ENCODE measurements at places on chromosomes 12 and 14.

GRCh38 chr14:100633406-100633805, 46.2 kb upstream of the BEGAIN start:
- no peak for DNase-seq

GRCh38 chr14:38387821-38388220, 131.9 kb upstream of the CLEC14A start:
- DNase-seq = no peak

DNA sequence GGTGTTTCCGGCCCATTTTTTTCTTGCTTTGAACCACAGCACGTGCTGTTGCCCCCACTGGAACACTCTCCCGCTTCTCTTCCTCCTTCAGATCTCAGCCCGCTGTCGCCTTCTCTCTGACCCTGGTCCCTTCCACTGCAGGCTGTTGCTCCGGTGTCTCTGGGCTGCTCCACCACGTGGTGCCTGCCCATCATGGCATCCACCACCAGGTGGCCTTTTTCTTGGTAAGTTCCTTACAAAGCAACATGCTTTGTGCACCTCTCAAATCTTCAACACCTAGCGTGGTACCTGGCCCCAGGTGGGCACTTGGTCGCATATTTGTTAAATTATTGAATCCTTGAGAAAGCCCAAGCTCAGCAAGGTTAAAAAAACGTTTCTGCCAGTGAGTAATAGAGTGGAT, 19.1 kb downstream of the TUNAR start:
- no peak for DNase-seq

DNA sequence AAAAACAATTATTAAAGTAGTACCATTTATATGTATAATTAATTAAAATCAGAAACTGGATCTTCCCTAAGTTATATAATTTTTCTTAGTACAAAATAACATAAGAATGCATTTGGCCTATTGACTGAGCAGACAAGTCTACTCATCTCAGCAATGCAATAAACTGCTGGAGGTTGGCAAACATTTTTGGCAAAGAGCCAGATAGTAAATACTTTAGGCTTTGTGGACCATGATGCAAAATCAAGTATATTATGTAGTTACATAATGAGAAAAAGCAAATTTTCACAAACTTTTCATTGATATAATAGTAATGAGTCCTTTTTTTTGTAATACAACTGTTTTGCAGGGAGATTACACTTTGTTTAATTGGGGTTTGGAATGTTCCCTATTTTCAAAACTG, 30.9 kb downstream of the ERGIC2 start:
- DNase-seq = peak; percentile 23

DNA sequence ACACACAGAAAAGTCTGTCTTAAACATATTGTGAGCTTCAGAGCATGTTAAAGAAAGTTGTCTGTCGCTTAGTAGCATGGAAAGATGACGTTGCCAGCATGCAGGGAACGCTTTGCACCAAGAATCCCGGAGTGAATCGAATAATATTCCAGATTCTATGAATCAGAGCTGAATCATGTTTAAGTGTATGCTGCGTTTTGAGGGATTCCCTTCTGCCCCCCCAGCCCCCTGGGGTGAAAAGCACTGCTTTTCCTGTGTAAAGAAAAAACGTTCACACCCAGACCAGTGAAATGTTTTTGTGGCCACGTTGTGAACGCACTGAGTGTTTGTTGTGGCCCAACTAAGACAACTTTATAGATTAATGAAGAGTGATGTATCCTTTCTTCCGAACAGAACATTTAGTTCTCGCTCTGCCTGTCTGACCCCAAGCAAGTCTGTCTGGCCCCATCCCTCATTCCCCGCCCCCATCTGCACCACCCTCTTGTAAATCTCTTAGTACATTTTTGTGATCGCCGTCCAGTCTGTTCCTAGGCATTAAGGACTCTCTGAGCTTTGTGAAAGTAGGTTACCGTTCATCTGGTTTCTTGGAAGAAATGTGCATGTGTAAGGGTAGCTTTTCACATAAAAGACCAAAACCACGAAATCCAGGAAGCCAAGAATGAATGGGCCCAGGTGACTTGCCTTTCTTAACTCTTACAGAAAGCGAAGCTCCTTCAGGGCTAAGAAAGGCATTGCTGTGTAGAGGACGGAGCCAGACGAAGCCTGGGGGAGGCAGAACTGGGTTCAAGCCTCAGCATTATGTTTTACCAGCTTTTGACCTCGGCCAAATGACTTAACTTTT, 103.0 kb downstream of the SAMD4A start:
- DNase-seq = peak; percentile 68

DNA sequence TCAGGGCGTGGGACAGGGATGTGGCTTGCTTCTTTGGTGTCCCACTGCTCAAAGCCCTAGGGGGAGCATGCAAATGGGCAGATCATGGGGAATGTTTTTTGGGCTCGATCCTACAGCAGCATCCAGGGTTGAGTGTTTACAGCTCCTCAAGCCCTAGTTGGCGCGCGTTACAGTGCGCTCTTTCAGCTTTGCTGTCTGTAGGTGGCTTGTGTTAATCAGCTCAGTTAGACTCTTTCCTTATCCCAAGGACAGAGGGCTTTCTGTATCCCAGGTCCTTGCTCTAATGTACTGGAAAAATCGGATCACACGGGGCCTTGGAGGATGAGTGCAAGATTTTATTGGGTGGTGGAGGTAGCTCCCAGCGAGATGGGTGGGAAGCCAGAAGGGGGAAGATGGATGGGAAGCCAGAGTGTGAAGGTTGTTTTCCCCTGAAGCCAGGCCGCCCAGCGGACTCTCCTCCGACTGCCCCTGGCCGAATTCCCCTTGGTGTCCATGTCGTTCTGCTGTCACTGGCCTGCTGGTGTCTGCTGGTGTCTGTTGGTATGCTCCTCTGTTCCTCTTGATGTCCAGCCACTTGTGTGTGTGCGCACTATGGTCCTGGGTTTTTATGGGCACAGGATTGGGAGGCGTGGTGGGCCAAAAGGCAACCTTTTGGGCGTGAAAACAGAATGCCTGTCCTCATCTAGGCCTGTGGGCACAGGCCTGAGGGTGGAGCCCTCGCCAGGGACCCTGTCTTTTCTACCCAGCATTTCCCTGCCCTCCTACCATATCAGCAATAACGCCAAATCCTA, 10.7 kb upstream of the TXNRD1 start:
- no peak for DNase-seq

DNA sequence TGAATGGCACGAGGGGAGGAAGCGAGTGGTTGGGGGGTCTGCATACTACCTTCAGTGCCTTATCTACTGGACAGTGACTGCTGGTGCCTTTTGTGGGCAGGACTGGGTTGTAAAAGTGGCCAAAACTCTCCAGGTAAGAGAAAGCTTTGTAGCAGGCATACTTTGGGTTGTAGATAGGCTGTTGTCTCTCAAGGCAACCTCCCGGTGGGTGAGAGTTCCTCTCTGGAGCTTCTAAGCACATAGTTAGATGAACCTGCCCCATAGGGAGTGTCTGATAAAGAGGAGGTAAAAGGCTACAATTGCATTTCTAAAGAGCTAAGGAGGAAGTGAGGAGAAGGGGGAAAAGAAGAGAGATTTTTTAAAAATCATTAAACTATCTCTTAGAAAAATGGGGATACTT, 4.2 kb upstream of the DAD1 start:
- no peak for DNase-seq

DNA sequence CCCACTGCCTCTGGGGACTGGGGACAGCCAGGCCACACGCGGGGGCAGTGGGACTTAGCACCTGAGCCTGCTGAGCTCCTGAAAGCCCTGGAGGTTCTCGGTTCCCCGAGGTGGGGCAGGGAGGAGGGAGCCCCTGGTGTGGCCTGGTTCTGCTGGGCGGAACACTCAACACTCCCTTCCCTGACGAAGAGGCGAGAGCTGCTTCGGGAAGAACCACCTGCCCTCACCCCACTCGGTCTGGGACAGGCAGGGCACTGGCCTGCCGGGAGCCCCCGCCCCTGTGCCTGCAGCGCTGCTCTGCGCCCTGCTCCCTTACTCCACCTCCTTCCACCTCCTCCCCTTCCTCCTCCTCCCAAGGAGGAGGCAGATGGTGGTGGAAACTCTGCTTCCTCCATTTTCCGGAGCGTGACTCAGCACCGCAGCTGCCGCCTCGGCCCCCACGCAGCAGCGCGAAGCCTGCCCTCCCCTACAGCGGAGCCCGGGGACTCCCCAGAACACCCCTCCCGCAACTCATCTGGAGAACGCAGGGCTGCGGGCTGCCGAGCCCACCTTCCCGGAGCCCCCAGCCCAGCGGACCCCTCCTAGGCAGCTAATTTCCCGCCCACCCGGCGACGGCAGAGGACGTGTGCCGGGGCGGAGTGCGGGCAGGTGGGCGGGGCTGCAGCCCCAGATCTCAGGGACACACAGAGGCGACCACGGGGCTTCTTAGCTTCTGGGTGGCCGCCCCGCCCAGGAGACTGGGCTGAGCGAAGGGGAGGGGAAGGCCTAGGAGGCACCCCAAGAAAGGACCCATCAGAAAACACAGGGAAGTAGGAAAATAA, 11.7 kb upstream of the INF2 start:
- peak; percentile 54 for DNase-seq

DNA sequence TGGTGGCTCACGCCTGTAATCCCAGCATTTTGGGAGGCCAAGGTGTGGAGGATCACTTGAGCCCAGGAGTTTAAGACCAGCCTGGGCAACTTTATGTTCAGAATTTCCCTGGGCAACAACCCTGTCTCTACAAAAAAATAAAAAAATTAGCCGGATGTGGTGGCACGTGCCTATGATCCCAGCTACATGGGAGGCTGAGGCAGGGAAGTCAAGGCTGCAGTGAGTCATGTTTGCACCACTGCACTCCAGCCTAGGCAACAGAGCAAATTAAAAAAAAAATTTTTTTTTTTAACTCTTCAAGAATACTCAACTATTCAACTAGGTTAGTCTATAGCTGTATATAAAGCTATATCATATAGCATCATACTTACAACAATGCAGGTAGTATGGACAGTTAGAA, 113.0 kb downstream of the RALGAPA1 start:
- DNase-seq = no peak

DNA sequence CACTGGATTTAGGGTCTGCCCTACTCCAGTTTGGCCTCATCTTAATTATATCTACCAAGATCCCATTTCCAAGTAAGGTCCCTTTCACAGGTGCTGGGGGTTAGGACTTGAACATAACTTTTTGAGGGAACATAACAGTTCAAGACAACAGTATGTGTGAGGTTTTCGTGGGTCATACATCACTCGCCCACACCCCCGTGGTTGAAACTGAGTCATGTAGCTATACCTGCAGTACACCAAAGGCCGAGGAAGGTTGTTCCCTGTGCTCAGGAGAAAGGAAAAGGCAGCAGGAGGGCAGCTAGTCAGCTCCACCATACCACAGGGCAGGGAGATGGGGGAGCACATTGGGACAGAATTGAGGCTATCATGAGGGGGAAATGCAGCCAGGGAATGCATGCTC, 167.0 kb downstream of the PPM1H start:
- no peak for DNase-seq

DNA sequence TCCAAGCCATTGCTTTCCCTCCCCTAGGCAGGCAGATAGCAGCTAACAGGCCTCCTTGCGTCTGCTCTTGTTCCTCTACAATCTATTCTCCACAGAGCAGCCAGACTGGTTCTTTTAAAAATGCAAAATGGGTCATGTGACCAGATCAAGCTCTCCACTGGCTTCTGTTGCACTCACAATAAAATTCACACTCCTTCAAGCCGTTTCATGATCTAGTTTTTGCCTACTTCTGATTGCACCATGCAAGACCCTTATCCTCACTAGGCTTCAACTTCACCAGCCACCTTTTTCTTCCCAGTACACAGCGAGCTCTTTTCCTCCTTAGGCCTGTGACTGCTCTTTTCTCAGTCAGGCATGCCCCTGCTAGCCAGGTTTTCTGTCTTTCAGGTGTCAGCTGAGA, 6.1 kb upstream of the KRAS start:
- DNase-seq = no peak

DNA sequence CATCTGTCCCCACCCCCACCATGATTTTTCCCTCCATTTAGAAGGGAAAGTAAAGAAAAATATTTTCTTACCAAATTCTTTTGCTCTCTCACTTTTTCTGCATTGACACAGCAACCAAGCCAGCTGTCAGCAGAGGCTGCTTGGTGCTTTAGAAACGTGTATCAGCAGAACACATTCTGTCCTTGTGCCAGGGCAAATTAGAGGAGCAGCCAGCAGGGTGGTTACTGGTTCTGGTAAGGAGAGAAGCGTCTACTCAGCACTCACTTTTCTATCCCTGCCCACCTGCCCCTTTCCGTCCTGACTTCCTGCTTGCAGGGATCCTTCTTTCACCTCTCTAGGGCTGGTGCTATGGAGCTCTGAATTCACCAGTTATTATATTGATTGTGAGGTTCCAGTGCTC, 327.5 kb upstream of the PDE3A start:
- DNase-seq = no peak

- no peak for DNase-seq
Measured at GRCh38 chr12:3655328-3655900, 97.5 kb downstream of the CRACR2A start.

GRCh38 chr14:54026671-54027070, 70.0 kb upstream of the BMP4 start:
- no peak for DNase-seq

DNA sequence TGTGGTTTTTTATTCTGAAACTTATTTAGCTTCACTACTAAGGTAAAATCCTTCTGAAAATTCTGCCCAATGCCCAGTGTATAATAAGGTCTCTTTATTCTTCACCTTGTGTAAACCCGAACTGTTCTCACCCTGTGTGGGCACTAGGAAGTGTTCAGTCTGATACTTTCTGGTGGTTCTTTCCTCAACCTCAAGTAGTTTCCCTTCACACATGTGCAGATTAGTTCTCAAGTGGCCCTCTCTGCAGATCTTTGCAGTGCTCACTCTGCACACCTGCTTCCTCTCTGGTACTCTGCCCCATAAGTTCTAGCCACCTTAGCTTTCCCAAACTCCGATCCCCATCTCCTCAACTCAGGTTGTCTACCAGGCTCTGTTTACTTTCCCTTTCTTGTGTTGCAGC, 61.6 kb downstream of the RAD51B start:
- no peak for DNase-seq

- no peak for DNase-seq
Measured at GRCh38 chr12:93318720-93319522, 58.8 kb upstream of the NUDT4 start.

DNA sequence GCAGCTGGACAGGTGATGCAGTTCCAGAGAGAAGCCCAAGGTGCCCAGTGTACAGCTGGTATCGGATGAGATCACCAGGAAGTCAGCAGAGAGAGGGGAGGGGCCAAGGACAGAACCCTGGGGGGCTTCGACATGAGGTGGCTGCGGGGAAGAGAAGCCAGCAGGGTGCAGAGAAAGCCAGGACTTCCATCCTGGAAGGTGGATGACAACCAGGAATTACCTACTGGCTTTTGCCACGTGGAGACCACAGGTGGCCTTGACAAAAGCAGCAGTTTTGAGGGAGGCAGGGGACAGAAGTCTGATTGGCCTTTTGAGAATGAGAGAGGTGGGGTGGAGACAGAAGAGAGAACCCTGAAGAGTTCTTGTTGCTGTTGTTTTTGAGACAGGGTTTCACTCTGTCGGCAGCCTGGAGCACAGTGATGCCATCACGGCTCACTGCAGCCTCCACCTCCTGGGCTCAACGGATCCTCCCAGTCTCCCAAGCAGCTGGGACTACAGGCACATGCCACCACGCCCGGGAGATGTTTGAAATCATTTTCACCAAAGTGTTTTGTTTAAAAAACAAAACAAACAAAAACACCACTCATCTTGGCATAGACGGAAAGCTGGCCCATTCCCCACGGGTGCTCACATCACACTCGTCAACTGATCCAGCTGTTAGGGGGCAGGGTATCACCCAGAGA, 35.2 kb downstream of the CDC42BPB start:
- DNase-seq = no peak

- no peak for DNase-seq
Measured at GRCh38 chr14:80464531-80465149, 253.3 kb upstream of the DIO2 start.

GRCh38 chr12:98612696-98613334, 19.3 kb downstream of the SLC25A3 start:
- DNase-seq = no peak

Data from fibroblast of skin of left quadriceps (primary cell).